Stimulated activated CD8-positive, alpha-beta memory T cell treated with anti-CD3 and anti-CD28 coated beads, Interleukin-7, amount 100 ng/mL, for 1 hour (primary cell): ENCODE measurements at places on chromosomes 5 and 9.

DNA sequence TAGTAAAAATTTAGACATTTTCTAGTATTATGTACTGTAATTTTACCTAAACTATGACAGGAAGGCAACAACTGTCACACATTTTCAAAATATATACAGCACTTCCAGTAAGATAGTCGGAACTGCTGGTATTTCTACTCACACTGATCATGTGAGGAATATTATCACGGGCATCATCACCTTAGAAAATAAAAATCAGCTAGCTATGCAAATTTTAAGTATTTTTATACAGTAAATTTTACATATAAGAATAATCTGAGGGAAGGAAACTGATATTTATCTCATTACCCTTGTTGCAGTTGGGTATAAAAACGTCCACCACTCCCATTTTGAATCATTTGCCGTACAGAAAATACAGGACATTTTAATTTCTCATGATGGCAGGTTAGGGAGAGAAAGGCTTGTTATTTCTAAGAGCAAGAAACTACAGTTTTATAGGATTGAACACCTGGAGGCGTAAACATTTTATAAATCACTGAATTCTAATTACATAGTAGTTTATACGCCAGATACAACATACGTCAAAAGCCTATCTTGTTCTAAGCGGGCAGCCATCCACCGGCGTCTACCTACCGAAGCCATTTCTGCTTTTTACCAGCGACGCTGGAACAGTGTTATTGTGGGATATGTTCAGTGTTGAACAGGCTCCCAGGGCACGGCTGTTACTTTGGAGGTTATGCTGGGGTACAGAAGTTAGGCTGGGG, 729 bp upstream of the TNPO1 start:
- DNase-seq = no peak

GRCh38 chr5:39309534-39309933, 54.8 kb downstream of the C9 start:
- no peak for DNase-seq

DNA sequence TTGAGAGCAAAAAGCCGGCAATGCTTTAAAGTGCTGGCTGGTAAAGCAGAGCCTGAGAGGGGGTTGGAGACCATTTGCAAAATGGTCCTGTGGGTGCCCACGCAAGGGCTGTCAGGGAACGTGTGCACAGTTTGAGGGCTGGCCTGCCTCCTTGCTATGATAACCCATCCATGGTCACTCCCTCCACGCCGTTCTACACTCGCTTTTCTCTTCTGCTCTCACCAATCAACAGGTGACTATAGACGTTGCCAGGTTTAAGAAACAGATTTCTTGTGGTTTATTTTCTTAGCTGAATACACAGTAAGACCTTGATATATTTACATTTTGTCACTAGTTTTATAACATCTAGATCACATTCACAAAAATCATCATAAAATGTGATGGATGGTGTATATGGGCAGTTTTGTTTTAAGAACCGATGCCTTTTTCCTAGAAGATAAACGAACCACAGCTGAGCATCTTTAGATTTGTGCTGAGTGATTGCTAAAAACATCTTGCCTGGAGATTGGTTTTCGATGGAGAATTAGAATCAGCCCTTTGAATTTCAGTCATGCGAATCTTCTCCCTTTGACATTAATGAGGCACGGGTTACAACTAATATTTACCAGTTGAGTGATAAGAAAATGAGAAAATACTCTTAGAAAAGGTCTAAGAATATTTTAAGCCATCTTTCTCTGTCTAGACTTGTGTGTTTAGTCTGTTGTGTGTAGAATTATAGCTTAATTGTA, 13.9 kb downstream of the MAP1B start:
- no peak for DNase-seq

GRCh38 chr5:145479857-145480256, 355.3 kb downstream of the PRELID2 start:
- DNase-seq = no peak

DNA sequence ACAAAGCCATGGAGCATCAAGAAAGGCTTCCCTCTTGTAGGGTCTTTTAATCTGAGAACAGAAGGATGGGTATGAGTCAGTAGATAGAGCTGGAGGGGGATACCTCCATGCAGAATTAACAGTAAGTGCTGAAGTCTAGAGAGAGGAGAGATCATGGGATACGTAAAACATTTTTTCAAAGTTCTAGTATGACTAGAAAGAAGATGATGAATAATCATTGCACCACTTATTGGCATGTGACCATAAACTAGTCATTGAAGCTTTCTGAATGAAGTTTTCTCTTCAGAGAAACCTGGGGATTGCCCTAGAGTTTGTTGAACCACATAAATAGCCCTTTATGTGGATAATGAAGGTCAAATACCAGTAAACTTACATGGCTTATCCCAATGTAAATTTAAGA, 48.6 kb upstream of the PTPRD start:
- no peak for DNase-seq

DNA sequence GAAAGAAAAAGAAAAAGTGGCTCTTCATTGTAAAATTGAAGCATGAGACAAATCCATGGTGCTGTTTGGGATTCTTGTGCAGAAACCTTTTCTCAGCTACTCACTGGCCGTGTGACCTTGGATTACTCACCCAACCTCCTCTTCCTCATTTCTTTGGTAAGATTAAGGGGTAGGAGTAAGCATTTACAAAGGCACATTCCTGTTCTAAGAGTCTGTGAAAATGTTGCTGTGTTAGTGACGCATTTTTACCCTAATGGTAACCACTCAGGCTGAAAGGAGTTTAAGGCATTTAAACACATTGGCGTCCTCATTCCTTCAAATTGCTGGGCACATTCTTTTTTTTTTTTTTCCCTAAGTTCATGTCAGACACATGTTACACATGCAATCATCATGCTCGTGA, 4.3 kb downstream of the RAI14 start:
- no peak for DNase-seq

DNA sequence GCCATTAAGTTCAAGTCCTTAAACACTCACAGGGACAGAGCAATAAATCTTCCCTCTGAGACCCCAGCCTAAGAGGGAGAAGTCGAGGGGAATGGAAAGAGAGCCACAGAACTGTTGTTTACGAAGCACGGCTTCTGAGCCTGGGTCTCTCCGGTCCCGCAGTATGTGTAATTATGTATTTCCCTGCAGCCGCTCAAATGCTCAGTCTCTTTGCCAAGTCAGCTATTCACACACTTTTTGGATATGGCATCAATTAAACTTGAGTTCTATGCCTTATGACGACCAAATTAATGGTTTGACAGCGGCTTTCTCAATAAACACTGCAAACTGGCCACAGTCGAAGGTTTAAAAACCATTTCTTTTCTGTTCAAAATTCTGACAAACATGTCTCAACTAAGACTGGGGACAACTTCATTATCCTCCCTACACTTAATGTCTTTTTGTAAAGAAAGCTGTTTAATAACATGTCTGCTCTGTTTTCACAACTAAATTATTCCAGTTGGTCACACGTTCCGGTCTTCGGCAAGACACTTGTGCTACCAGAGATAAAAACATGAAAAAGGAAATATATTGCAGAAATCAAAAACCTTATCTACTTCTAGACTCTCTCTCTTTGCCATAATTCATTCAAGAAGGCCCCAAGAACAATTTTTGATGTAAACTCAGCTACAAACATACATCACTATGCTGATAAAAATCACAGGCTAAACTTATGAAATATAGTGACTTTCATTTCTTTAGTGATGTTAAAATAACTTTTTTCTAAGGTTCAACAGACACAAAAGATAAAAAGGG, 203.2 kb downstream of the GAPVD1 start:
- no peak for DNase-seq

- no peak for DNase-seq
These were observed 9.7 kb upstream of the RALGDS start for GRCh38 chr9:133130685-133131244.

GRCh38 chr9:14866200-14866749, 44.0 kb downstream of the FREM1 start:
- no peak for DNase-seq

GRCh38 chr5:34499001-34499734, 157.0 kb upstream of the RAI14 start:
- no peak for DNase-seq

DNA sequence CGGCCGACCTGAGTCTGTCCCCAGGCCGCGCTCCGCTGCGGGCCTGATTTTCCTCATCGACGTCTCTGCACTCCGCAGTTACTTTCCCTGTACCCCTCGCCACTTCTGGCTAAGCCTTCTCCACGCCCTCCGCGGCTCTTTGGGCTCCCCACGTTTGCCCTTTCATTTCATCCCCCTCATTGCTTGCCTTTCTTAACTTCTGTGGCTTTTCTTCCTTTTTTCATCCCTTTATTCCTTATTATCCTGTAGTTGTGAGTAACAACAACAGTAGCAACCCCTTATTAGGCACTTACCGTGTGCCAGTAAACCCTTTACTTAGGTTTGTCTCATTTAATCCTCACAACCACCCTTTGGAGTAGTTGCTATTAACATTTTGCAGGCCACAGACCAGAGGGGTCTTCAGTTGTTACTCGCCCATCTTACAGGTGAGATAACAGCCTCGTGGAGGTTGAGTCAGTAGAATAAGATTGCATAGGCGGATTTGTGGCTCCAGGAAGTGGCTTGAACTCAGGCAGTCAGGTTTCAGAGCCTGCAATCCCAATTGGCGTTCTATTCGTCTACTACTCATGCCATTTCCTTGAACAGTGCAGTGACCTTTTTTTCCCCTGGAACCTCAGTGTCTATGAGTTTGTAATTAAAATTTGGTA, 724 bp downstream of the TCERG1 start:
- peak; percentile 7 for DNase-seq

GRCh38 chr5:43685252-43685950, 82.4 kb downstream of the NNT start:
- DNase-seq = no peak

DNA sequence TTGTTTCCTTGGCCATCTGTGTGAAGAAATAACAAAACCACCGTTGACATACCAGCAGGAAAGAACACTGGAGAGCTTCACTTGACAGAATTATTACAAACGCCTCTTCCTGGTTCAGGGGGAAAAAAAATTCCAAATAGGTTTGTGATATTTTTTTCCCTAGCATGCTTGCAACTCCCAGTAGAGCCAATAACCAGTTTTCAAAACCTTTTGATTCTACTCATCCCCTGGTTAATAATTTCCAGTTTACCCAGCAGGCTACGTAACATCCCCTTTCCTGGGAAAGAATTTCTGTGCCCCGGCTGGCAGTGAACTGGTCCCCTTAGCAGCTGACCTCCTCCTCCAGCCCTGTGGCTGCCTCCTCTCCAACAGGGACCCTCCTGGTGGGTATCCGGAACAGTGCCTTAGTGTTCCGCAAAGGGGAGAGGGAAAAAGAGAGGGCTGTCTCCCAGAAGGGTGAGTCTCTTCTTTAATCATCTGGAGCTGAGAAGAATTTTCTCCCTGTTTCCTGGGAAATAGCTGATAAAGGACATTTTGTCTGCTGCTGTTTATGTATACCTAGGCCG, 72.8 kb upstream of the BOD1 start:
- DNase-seq = no peak

- DNase-seq = no peak
These were observed 4.5 kb upstream of the IL7R start for GRCh38 chr5:35852084-35852734.

DNA sequence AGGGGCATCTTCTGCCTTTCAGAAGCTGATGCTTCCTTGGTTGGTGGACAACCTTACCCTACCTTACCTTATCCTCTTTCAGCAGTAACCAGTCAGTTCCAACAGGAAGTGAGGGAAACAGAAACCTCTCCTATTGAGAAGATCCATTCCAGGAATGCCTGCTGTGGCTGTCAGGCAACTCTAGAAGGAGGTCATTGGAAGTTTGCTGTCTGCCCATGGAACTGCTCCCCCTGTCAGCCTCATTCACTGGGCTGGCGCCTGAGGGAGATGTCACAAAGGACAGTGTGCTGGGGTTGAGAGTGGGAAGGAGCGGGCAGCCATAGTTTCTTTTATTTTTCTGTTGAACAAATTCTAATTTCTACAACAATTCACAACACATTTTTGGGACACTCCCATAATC, 54.7 kb downstream of the IRX1 start:
- DNase-seq = no peak

GRCh38 chr5:31664566-31664965, 25.6 kb downstream of the PDZD2 start:
- no peak for DNase-seq

GRCh38 chr9:123678038-123678877, 251.7 kb downstream of the DENND1A start:
- DNase-seq = no peak

DNA sequence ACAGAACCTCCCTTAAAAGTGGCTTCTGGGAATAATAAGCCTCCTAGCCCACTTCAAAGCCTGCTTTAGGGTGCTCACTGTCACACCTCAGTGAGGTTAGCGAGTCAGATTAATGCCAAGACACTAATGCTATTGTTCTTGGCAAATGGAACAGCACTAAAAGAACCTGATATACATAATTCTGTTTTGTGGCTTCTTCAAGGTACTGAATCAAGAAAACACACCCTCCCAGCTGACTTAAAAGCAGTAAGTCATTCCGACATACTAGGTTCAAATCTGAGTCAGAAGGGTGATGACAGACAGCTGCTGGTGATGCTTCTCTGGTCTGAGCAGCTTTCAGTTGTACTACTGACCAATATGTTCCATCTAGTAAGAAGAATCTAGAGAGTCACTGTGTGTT, 121.6 kb downstream of the OXCT1 start:
- no peak for DNase-seq

- no peak for DNase-seq
These were observed 118.4 kb upstream of the KCNN2 start for GRCh38 chr5:114243281-114243971.

DNA sequence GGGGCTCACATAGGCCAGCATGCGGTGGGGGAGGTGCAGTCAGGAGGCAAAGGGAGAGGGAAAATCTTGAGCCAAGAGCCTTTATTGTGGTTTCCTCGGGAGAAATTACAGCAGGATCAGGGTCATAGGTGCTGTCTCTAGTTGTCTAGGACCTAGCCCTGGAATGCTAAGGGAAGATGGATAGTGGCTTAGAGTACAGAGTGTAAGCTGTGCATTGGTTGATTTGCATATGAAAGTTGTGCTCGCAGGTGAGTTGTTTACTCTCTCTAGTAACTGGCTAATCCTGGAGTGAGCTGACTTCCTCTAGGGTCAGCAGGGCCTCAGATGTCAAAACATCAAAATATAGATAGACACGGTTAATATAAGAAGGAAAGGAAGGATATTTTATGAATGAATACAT, 877.7 kb downstream of the TLE4 start:
- no peak for DNase-seq
